Prostate gland (tissue), 2 donors: ENCODE measurements at places on chromosomes 3 and 15. TPM values are rescaled to one million over a fixed set of nuclear protein-coding genes. Genes with fewer than 3 reads are reported as not detected.

The ERICH6 gene
- 0.57 TPM for total RNA-seq

- no peaks in the 10 kb centered on the region for H3K4me1 ChIP-seq
- H3K27ac ChIP-seq = no peak overlapping the region
- no peak overlapping the region for H3K4me3 ChIP-seq
- no peaks in the 10 kb centered on the region for H3K36me3 ChIP-seq
These were observed 875 bp downstream of the GAP43 start for GRCh38 chr3:115624029-115624741.

- H3K27me3 ChIP-seq = no peaks in the 10 kb centered on the region
- H3K4me1 ChIP-seq = no peaks in the 10 kb centered on the region
- H3K4me3 ChIP-seq = no peak overlapping the region
- H3K36me3 ChIP-seq = no peaks in the 10 kb centered on the region
- no peak for DNase-seq
These were observed 227.5 kb downstream of the ALCAM start for GRCh38 chr3:105594219-105594618.

The MESP2 gene
- total RNA-seq = 1.4 TPM

DNA sequence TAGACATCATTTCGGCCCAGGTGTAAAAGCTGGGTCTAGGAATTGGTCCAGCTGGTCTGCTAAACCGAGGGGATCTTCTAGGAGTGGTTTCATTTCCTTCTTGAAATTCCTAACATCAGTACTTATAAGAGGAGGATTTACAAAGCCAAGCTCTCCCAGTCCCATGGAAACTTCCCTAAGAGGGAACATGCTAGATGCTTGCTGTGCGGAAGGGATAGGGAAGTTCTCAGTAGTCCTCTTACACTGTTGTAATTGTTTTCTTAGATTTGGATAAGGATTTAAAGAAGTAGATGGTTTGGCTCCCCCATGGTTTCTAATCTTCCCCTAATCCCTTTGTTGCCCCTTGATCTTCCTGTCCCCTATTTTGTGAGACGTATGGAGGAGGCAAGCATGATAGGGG, 89.7 kb upstream of the XCR1 start:
- no peaks in the 10 kb centered on the region for H3K27me3 ChIP-seq
- no peaks in the 10 kb centered on the region for H3K4me1 ChIP-seq
- H3K27ac ChIP-seq = no peak overlapping the region
- no peak overlapping the region for H3K4me3 ChIP-seq

DNA sequence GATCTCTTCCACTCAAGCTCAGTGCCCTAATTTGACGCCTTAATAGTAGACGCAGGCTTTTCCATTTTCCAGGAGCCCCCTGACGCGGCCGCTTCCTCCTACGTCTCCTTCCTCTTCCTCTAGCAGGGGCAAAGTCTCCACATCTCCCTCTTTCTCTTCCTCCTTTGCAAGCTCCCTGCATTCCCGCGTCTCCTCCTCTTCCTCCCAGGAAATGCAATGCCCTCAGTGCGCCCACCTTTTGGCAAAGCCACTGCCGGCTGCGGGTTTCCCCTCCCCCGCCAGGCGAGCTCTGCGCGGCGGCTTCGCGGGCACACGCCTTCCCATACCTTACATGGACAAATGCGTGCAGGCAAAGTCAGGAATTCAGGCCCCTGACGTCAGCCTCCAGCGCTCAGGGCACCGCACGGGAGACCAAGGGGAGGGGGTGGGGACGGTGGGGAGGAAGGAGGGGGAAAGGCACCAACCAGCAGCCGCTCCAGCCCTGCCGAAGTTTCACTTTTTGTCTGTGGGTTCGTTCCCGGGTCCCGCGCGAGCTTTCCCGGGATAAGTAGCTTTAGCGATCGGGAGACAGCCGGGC, 432 bp upstream of the LPP start:
- no peaks in the 10 kb centered on the region for H3K36me3 ChIP-seq
- DNase-seq = peak; percentile 81
- H3K27ac ChIP-seq = peak overlapping the region; percentile 93
- peaks cover 9% of the 10 kb centered on the region for H3K4me1 ChIP-seq
- H3K4me3 ChIP-seq = peak overlapping the region; percentile 81
- H3K27me3 ChIP-seq = no peaks in the 10 kb centered on the region

- peak overlapping the region; percentile 76 for H3K27ac ChIP-seq
- no peaks in the 10 kb centered on the region for H3K27me3 ChIP-seq
- no peaks in the 10 kb centered on the region for H3K36me3 ChIP-seq
- peak; percentile 56 for DNase-seq
- H3K4me1 ChIP-seq = peaks cover 7% of the 10 kb centered on the region
- no peak overlapping the region for H3K4me3 ChIP-seq
These were observed 55.1 kb upstream of the RASA2 start for GRCh38 chr3:141431411-141432378.

GRCh38 chr3:126617571-126617970, 37.4 kb downstream of the TXNRD3 start:
- no peaks in the 10 kb centered on the region for H3K27me3 ChIP-seq
- no peak for DNase-seq
- no peaks in the 10 kb centered on the region for H3K36me3 ChIP-seq
- H3K4me1 ChIP-seq = no peaks in the 10 kb centered on the region
- no peak overlapping the region for H3K27ac ChIP-seq

GRCh38 chr3:160106905-160107861, 118.0 kb upstream of the C3orf80 start:
- no peak overlapping the region for H3K4me3 ChIP-seq
- no peak overlapping the region for H3K27ac ChIP-seq
- DNase-seq = no peak
- no peaks in the 10 kb centered on the region for H3K36me3 ChIP-seq

GRCh38 chr15:74294010-74294409, 57.9 kb downstream of the CCDC33 start:
- no peaks in the 10 kb centered on the region for H3K27me3 ChIP-seq
- no peaks in the 10 kb centered on the region for H3K36me3 ChIP-seq
- no peak overlapping the region for H3K4me3 ChIP-seq
- no peak overlapping the region for H3K27ac ChIP-seq
- DNase-seq = no peak
- H3K4me1 ChIP-seq = no peaks in the 10 kb centered on the region

The DALRD3 gene
- total RNA-seq = 60.3 TPM

DNA sequence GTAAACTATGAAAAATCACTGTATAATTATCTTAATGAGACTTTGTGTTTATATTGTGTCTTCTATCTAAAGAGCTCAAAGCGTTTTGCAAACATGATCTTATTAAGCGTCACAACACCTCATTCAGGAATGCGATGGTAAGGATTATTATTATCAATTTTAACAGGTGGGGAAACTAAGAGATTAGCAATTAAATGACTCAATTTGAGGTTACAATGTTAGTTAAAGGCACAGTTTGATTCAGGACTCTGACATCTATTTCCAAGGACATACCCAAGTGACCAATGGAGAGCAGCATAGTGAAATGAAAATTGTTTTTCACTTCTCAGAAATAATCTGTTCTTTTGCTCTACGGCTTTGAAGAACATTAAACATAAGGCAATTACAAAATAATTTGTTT, 74.6 kb downstream of the FMN1 start:
- H3K27ac ChIP-seq = no peak overlapping the region
- H3K36me3 ChIP-seq = no peaks in the 10 kb centered on the region
- H3K4me1 ChIP-seq = no peaks in the 10 kb centered on the region
- DNase-seq = no peak
